Breast epithelium (tissue), 4 donors: ENCODE measurements at places on chromosomes 5 and 9. TPM values are rescaled to one million over a fixed set of nuclear protein-coding genes. Genes with fewer than 3 reads are reported as not detected.

The GZMA gene
- 1.0 TPM for total RNA-seq

The NCS1 gene
- total RNA-seq, result 3.2 TPM

The MLANA gene
- not detected for total RNA-seq

The C1QTNF3 gene
- total RNA-seq, result 22.2 TPM

The LCP2 gene
- total RNA-seq, result 41.4 TPM

The FER gene
- total RNA-seq, result 27.2 TPM

The RGMB gene
- total RNA-seq, result 22.0 TPM

The PCDHA2 gene
- 0.59 TPM for total RNA-seq

The SPATA9 gene
- total RNA-seq, result 0.32 TPM

The GFI1B gene
- not detected for total RNA-seq

The WDR38 gene
- not detected for total RNA-seq

The GCNT4 gene
- 2.3 TPM for total RNA-seq

The IPO11 gene
- total RNA-seq, result 33.1 TPM

The LRRC70 gene
- total RNA-seq, result 9.5 TPM

The LTC4S gene
- 3.8 TPM for total RNA-seq

The TMC1 gene
- under 0.01 TPM for total RNA-seq

The SPINK13 gene
- total RNA-seq, result not detected

The CTXN3 gene
- not detected for total RNA-seq

The FOXD4L6 gene
- total RNA-seq, result not detected

The HMMR gene
- not detected for total RNA-seq

The CD72 gene
- 5.1 TPM for total RNA-seq

The NTNG2 gene
- total RNA-seq, result 1.9 TPM

The SLC6A3 gene
- total RNA-seq, result under 0.01 TPM

The GARIN3 gene
- not detected for total RNA-seq

The CMYA5 gene
- 5.0 TPM for total RNA-seq

The SELENOP gene
- 1,868 TPM for total RNA-seq

The ANKRD34B gene
- total RNA-seq, result not detected

The ARID3C gene
- total RNA-seq, result not detected

The TPPP gene
- total RNA-seq, result 3.4 TPM

The LHX3 gene
- not detected for total RNA-seq

The SPINK1 gene
- total RNA-seq, result 1.6 TPM

The DMXL1 gene
- total RNA-seq, result 53.1 TPM

The SCAMP1 gene
- total RNA-seq, result 31.8 TPM

The MYOT gene
- total RNA-seq, result 4.7 TPM

The TEX48 gene
- not detected for total RNA-seq

The CDH6 gene
- 4.8 TPM for total RNA-seq

The KLF4 gene
- 165 TPM for total RNA-seq

The GABRA6 gene
- total RNA-seq, result not detected

The CCDC152 gene
- total RNA-seq, result 0.88 TPM

The SPATA31E1 gene
- total RNA-seq, result not detected

The PCDHGC5 gene
- total RNA-seq, result 3.5 TPM

The PCA3 gene
- total RNA-seq, result 0.44 TPM
